ENCODE measurements at places on chromosomes 3 and 15.

DNA sequence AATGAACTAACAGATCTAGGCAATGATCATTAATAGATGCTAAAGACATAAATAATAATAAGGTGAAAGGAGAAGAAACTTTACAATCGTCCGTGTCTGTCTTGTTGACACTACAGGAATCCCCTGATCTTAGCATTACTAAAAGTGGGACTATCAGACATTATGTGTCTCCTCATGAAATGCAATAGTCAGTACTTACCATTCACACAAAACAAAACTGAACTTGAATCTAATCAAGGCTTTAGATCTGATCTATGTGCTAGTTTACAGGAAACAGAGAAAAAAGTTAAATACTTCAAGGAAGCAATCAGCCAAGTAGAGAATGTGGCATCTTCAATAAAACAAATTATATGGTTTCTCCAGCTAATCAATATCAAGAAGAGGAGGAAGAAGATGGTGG lies 73.7 kb downstream of the PIK3CB start:
- DNase-seq, result no peak

DNA sequence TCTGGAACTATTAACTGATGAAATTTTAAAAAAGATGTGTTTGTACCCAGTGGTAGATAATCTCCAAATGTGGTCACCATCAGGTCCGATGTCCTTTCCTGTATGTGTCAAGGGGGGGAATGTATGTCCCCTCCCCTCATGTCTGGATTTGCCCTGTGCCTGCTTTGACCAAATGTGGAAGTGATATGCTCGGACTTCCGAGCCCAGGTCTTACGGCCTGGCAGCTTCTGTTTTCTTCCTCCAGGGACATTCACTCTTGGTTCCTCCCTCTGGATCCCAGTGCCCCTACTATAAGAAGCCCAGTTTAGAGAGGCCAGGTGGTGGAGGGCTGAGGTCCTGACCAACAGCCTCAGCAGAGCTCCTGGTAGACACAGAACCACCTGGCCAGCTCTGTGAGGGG lies 75.5 kb downstream of the CCR1 start:
- no peak for DNase-seq

DNA sequence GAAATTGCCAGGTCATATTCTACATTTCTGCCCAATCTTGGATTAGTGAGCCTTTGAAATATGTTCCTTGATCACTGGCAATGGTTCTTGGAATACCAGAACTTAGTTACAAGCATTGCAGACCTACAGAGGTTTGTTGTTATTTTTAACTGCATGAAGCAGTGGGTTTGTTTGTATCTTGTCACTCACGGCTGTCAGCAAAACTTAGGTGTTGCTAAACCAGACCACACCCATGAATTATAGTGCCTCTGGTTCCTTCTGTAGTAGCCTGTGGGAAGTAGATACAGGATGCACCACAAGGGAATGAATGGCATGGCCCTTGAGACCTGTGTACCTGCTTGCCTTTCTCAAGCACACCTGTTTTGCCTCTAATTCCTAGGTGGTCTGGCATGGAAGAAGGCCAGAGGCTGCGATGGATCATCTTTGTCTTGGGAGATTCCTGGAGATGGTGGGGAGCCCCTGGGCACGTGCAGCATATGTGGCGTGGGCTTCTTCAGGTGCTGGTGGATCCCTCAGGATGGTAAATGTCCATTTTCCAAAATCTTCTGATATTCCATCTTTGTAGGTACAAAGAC lies 138.8 kb downstream of the SNRPN start:
- DNase-seq, result no peak

GRCh38 chr3:9746330-9746729 lies 3.4 kb upstream of the OGG1 start:
- no peak for DNase-seq

DNA sequence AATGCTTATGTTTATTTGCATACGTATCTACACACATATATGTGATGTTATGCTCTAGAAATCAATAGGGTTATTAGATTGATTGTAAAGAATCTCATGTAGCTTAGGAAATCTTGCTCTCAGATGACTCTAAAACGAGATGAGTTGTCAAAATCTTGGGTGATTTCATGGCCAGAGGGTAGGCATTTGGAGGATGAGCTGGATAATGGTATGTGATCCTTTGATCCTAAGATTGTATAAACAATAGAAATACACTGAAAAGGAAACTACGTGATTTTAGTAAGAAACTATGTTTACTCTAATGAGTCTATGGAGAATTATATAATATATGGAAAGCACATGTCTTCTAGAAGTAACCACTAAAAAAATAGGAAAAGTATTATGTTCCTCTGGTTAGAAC lies 676.6 kb downstream of the NSUN3 start:
- no peak for DNase-seq

DNA sequence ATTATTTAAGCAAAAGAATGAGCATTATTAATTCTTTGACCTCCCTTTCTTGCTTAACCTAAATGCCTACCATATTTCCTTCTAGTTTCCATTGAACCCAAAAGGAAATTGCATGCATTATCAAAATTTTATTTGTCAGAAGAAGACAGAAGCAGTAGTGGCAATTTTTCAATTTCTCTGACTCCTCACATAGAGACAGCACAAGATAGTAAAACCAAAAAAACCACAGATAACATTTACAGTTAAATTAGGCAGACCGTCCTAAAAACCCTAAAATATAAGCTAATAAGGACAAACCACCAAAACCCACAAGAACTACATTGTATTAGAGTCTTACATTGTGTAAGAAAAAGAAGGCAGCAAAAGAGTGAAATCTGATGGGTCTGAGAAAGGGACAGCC lies 27.1 kb downstream of the GOLGB1 start:
- DNase-seq, result no peak

DNA sequence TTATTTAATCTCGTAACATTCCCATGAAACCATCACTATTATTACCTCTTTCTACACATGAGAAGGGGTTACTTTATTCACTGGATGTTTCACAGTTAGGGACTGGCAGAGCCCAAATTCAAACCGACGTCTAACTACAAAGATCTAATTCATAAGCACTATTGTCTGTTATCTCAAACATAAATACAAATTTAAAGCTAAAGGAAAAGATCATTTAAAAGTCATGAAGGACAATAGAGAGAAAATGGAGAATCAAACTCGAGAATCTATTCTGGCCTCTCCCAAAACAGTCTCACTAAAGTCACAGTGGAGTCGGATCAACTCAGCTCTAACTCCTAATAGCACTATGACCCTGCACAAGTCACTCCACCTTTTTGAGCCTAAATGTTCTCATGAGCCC lies 287.7 kb downstream of the ZIC4 start:
- DNase-seq, result no peak

GRCh38 chr3:14206548-14207177 lies 28.0 kb downstream of the LSM3 start:
- no peak for DNase-seq

DNA sequence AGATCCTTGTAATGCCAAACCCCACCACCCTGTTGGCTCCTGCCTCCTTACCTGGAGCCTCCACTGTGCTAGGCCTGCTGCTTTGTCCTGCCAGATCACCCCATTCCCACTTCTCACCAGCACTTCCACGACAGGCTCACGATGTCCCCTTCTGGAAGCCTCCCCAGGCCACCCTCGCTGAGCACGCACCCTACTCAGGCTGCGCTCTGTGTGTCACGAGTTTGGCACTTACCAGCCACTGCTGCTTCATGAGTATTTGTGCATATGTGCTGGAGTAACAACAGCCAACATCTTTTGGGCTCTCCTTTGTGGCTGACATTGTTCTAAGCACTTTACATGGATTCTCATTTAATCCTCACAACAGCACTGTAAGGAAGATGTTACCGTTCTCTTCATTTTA lies 58.1 kb downstream of the PDIA5 start:
- DNase-seq, result no peak

Data from liver (tissue), 10 donors.